ENCODE measurements at places on chromosomes 2 and 18.

- no peak for DNase-seq
Observed at GRCh38 chr18:26806224-26806623, 59.3 kb downstream of the AQP4 start.

DNA sequence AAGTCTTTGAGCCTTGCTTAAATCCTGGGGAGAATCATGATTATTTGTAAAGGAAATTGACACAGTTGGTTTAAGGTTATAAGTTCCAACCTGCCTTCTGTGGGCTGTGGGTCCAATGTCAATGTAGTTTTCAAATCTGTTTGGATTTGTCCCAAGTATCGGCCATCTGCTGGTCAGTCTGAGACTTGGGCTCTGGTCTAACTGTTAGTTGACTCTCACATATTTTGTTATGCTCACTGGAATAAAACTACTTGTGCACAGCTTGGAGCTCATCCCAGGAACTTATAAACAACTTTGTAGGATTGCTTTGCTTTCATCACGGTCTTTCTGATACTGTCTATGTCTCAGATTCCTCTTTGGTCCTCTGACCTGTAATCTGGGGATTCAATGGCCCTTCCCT, 1026.2 kb upstream of the ZEB2 start:
- DNase-seq, result no peak

GRCh38 chr2:142668420-142668819, 209.0 kb upstream of the KYNU start:
- no peak for DNase-seq

- no peak for DNase-seq
Observed at GRCh38 chr2:130920415-130921163, 83.9 kb downstream of the ARHGEF4 start.

GRCh38 chr18:9334329-9334972, at the start of gene TWSG1:
Gene TWSG1 (plus strand): TSS chr18:9334773. CDS start chr18:9337230, 2,457 bp downstream.
- peak; percentile 98 for DNase-seq

- peak; percentile 66 for DNase-seq
Observed at GRCh38 chr18:79644666-79645057, 34.9 kb upstream of the CTDP1 start.

GRCh38 chr18:55706898-55707297, 118.9 kb upstream of the TCF4 start:
- no peak for DNase-seq

GRCh38 chr2:37469126-37469525, 124.7 kb downstream of the QPCT start:
- no peak for DNase-seq

- peak; percentile 58 for DNase-seq
Observed at GRCh38 chr2:231683292-231684235, 24.8 kb upstream of the PTMA start.

Measured in sigmoid colon (tissue), 7 donors.